ENCODE measurements at places on chromosomes 5 and 9. TPM values are rescaled to one million over a fixed set of nuclear protein-coding genes. Genes with fewer than 3 reads are reported as not detected.
A peak's percentile ranks its signal among the peaks of the same experiment; 100 is the strongest.

GRCh38 chr9:136867917-136868316 lies 1.8 kb upstream of the EDF1 start:
- peaks cover 16% of the 10 kb centered on the region for H3K4me1 ChIP-seq
- H3K27me3 ChIP-seq, result no peaks in the 10 kb centered on the region
- H3K36me3 ChIP-seq, result peaks cover 8% of the 10 kb centered on the region
- H3K27ac ChIP-seq, result no peak overlapping the region

- H3K27me3 ChIP-seq, result peaks cover 4% of the 10 kb centered on the region
- H3K36me3 ChIP-seq, result no peaks in the 10 kb centered on the region
- H3K4me3 ChIP-seq, result no peak overlapping the region
- no peak overlapping the region for H3K27ac ChIP-seq
- H3K4me1 ChIP-seq, result no peaks in the 10 kb centered on the region
Measured at GRCh38 chr5:144108131-144108530, 62.3 kb downstream of the YIPF5 start.

GRCh38 chr9:133042676-133043075 lies 11.9 kb downstream of the GTF3C5 start:
- H3K4me1 ChIP-seq, result peaks cover 6% of the 10 kb centered on the region
- H3K4me3 ChIP-seq, result no peak overlapping the region
- DNase-seq, result no peak
- no peak overlapping the region for H3K27ac ChIP-seq
- H3K36me3 ChIP-seq, result peaks cover 7% of the 10 kb centered on the region

DNA sequence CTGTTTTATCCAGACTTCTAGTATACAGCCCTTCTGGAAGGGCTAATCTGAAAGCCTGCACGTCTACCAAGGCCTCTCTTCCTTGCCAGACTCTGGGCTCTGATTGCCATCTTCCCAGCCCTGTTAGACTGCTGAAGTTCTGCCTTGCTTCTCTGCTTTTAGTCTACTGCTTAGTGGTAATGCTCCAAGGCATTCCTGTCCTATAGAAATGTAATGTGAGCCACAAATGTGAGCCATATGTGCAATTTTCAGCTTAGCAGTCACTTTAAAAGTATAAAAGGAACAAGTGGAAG lies 32.1 kb downstream of the WNK2 start:
- peaks cover 6% of the 10 kb centered on the region for H3K36me3 ChIP-seq
- no peak overlapping the region for H3K4me3 ChIP-seq
- no peak for DNase-seq
- H3K27me3 ChIP-seq, result no peaks in the 10 kb centered on the region

DNA sequence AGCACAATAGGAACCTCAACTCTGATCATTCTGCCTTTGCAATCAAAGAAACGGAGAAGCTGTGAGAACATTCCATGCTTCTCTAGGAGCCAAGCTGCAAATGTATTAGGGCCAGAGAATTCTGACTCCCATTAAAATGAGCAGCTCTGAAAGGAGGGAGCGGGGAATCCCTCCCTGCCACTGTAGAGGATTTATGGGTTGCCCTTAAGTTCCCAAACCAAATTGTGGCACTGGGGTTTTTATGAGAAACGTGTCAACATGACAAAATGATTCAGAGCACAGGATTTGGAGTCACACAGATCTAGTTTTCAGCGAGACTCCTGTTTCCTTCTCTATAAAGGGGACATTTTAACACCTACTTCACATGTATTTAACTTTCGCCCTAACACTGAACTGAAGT lies 1.8 kb downstream of the IL6ST start:
- DNase-seq, result peak; percentile 21
- H3K4me3 ChIP-seq, result peak overlapping the region; percentile 88
- peaks cover 30% of the 10 kb centered on the region for H3K36me3 ChIP-seq
- peaks cover 79% of the 10 kb centered on the region for H3K4me1 ChIP-seq
- peak overlapping the region; percentile 100 for H3K27ac ChIP-seq

DNA sequence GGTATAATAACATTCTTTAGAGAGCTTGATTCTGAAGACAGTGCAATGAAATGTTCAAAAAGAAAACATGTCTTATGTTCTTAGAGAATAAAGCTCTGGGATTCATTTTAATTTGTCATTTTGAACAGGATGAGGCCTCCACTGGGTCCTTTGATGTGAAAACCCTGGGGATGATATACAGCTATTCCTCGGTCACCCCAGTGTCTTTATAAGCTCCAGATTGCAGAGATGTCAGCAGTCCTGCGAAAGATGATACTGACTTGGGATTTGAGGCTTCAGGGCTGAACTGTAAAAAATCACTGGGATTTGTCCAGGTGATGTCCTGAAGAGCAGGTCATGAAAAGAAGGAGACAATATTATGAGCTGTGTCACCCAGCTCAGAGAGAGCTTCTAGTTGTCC lies 529.7 kb upstream of the ZNF608 start:
- no peak for DNase-seq
- H3K4me3 ChIP-seq, result no peak overlapping the region
- H3K27me3 ChIP-seq, result no peaks in the 10 kb centered on the region
- H3K36me3 ChIP-seq, result no peaks in the 10 kb centered on the region
- H3K27ac ChIP-seq, result no peak overlapping the region

DNA sequence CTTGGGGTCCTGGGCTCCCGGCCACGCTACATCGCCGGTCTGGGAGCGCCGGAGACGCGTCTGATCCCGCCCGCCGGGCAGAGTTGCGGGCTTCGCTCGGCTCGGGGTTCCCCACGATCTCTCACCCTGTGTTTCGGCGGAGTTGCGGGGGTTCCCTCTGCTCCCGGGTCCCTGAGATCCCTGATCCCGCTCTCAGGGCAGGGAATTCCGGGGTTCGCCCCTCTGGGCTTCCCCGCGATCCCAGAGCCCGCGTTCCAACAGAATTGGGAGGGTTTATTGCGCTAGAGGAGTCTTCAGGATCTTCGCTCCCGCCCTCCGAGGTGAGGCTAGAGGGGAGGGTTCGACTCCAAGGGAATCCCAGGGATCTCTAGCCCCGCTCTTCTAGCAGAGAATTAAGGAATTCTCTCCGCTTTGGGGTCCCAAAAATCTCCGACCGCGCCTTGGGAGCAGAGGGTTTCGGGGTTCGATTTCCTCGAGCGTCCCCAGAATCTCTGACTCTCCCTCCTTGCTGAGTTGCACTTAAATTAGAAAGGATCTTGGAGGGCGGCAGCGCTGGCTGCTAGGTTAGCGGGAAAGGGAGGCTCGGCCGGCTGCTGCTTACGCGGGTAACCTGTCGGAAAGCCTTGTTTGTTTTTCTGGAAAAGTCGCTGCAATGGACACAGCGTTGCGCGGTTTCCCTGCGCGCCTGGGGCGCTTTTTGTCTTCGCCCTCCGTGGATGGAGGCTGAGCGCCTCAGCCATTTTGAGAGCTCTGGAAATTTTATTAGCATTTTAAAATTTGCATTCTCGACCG lies 1.3 kb downstream of the DMRT1 start:
- peak overlapping the region; percentile 11 for H3K27ac ChIP-seq
- peaks cover 28% of the 10 kb centered on the region for H3K4me1 ChIP-seq
- peaks cover 57% of the 10 kb centered on the region for H3K27me3 ChIP-seq
- H3K4me3 ChIP-seq, result peak overlapping the region; percentile 69

DNA sequence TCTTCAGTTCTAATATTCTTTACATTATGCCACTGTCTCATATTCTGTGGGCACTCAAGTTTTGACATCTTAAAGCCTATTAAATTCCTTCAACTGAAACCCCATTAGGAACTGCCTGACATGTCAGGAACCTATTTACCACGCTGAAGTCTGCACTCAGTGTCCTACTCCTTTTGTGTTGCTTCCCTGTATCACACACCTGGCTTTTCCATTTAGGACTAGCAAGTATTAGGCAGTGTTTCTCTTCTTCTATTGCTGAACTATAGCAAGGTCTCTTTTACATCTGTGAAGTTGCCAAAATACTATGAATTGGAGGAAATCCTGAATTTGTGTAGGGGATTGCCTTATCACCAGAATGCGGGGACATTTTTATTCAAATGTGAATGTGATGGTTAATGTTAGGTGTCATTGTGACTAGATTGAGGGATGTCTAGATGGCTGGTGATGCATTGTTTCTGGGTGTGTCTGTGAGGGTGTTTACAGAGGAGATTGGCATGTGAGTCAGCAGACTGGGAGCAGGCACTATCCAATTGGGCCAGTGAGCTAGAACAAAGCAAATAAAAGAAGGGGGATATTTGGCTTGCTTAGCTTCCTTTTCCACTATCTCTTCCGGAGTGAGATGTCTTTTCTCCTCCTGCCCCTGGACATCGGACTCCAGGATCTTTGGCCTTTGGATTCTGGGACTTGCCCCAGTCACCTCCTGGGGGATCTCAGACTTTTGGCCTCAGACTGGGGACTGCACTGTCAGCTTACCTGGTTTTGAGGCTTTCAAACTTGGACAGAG lies 21.2 kb upstream of the VCAN start:
- H3K27me3 ChIP-seq, result peaks cover 5% of the 10 kb centered on the region
- peaks cover 13% of the 10 kb centered on the region for H3K36me3 ChIP-seq
- no peak for DNase-seq
- no peak overlapping the region for H3K4me3 ChIP-seq
- no peaks in the 10 kb centered on the region for H3K4me1 ChIP-seq
- H3K27ac ChIP-seq, result no peak overlapping the region

- peaks cover 31% of the 10 kb centered on the region for H3K27me3 ChIP-seq
- H3K36me3 ChIP-seq, result no peaks in the 10 kb centered on the region
- H3K4me3 ChIP-seq, result no peak overlapping the region
- no peak for DNase-seq
- H3K27ac ChIP-seq, result no peak overlapping the region
- peaks cover 18% of the 10 kb centered on the region for H3K4me1 ChIP-seq
Measured at GRCh38 chr5:172699423-172699822, 58.4 kb downstream of the NEURL1B start.

- H3K4me3 ChIP-seq, result no peak overlapping the region
- H3K27ac ChIP-seq, result no peak overlapping the region
- no peak for DNase-seq
- H3K36me3 ChIP-seq, result no peaks in the 10 kb centered on the region
- no peaks in the 10 kb centered on the region for H3K4me1 ChIP-seq
Measured at GRCh38 chr5:96017951-96018350, 56.3 kb upstream of the ELL2 start.

DNA sequence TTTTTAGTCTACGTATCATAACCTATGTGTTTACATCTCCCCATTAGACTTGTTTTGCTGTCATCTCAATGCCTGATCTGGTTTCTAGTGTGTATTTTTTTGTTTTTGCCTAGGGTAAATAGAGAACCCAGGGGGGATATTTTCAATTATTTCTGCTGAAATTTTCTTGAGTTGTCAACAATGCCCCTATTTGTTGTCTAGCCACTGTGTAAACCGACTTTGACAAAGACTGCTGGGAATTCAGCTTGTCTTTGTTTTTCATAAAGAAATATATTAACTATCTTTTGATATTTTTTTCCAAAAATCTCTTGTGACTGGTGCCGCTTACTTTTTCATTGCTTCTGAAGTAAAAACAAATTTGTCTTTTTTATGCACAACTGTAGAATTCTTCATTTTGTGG lies 28.1 kb downstream of the MACIR start:
- no peak overlapping the region for H3K27ac ChIP-seq
- no peak overlapping the region for H3K4me3 ChIP-seq
- no peaks in the 10 kb centered on the region for H3K36me3 ChIP-seq
- H3K27me3 ChIP-seq, result no peaks in the 10 kb centered on the region
- no peak for DNase-seq

GRCh38 chr9:121289026-121289771 lies 21.2 kb downstream of the GSN start:
- no peak for DNase-seq
- no peaks in the 10 kb centered on the region for H3K36me3 ChIP-seq
- H3K4me3 ChIP-seq, result no peak overlapping the region
- no peaks in the 10 kb centered on the region for H3K27me3 ChIP-seq

- no peaks in the 10 kb centered on the region for H3K4me1 ChIP-seq
- H3K4me3 ChIP-seq, result no peak overlapping the region
- H3K36me3 ChIP-seq, result no peaks in the 10 kb centered on the region
Measured at GRCh38 chr5:164012371-164012770, 507.0 kb downstream of the MAT2B start.

DNA sequence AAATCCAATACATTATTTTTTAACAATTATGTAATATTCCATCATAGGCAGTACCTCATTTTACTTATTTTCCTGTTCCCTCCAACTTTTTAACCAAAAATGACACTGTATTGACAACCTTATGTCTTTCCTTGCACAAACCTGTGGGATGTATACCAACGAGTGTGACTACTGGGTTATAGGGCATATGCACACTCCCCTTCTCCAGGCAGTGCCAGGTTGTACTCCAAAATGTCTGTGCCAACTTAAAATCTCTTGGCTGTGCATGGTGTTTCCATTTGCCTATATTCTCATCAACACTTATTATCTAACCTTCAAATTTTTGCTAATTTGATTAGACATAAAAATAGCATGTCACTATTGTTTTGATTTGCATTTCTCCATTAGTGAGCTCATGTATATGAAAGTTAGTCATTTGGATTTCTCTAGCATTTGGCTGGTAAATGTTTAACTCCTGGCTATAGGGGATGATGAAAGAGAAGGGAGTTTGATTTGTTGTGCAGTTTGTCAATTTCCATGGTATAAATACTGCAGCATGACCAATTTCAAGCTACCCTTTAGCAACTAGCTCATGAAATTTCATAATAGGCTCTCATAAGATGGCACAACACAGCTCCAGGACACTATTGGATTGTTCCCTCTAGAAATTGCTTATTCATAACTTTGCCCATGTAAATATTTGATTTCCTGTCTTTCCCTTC lies 129.9 kb downstream of the BAAT start:
- H3K27ac ChIP-seq, result no peak overlapping the region
- no peak for DNase-seq
- no peaks in the 10 kb centered on the region for H3K4me1 ChIP-seq
- no peaks in the 10 kb centered on the region for H3K36me3 ChIP-seq
- no peak overlapping the region for H3K4me3 ChIP-seq

- H3K4me1 ChIP-seq, result no peaks in the 10 kb centered on the region
- peaks cover 15% of the 10 kb centered on the region for H3K27me3 ChIP-seq
- H3K36me3 ChIP-seq, result no peaks in the 10 kb centered on the region
- no peak for DNase-seq
- no peak overlapping the region for H3K27ac ChIP-seq
Measured at GRCh38 chr9:126939821-126940221, 25.2 kb downstream of the RALGPS1 start.

- no peak overlapping the region for H3K27ac ChIP-seq
- H3K27me3 ChIP-seq, result no peaks in the 10 kb centered on the region
- no peaks in the 10 kb centered on the region for H3K36me3 ChIP-seq
- no peak for DNase-seq
Measured at GRCh38 chr5:155389498-155389897, 375.9 kb downstream of the KIF4B start.

GRCh38 chr5:83368319-83368718 lies 103.2 kb upstream of the VCAN start:
- no peak overlapping the region for H3K4me3 ChIP-seq
- no peaks in the 10 kb centered on the region for H3K36me3 ChIP-seq
- DNase-seq, result no peak
- H3K4me1 ChIP-seq, result no peaks in the 10 kb centered on the region
- no peak overlapping the region for H3K27ac ChIP-seq

IRX2 gene
- not detected for total RNA-seq

CCDC183 gene
- total RNA-seq, result 0.72 TPM

FAM153A gene
- 58.1 TPM for total RNA-seq

HMMR gene
- total RNA-seq, result 87.2 TPM

SAP30L gene
- 45.3 TPM for total RNA-seq

Measured in activated T-cell treated with anti-CD3 and anti-CD28 coated beads, Interleukin-2, amount 50 U/mL, for 72 hours (primary cell).